ENCODE measurements at places on chromosomes 12 and 14.
A peak's percentile ranks its signal among the peaks of the same experiment; 100 is the strongest.

DNA sequence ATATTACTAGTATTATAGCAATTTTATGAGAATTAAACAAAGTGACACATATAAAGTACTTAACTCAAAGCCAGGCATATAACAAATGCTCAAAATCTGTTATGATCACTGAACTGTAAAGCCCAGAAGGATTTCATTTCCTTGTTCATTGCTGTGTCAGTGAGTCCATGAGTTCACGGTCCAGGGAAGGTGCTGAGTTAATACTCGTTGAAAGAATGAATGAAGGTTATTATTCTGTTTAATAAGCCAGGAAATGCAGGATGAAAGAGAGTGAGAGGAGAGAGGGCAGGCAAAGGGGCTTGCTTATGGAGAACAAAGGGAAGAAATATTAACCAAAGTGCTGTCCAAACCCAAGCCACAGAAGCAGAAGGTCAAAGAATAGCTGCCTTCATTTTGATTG lies 40.2 kb upstream of the NT5DC3 start:
- no peak for DNase-seq

- no peak for DNase-seq
Observed at GRCh38 chr12:49190974-49191373, 2.1 kb upstream of the TUBA1A start.

GRCh38 chr12:15494329-15495046 lies 172.2 kb downstream of the PTPRO start:
- no peak for DNase-seq

DNA sequence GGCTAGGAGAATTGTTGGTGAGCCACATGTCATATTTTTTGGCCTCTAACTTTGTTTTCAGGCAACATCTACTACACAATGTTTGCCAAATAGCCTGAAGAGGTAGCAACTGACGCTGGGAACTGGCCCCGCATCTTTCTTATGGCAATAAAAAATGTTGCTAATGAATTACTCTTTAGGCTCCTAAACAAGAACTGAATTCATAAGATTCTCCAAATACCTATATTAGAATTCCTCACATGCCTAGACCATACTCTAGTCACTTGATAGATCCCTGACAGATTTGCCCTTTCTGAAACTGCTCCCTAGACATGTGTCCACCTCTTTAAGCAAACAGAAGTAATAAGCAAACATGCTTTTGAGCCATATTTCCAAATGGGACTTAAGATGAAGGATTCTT lies 209.0 kb upstream of the ATXN7L3B start:
- no peak for DNase-seq

GRCh38 chr14:59490756-59491155 lies 6.4 kb downstream of the JKAMP start:
- DNase-seq: no peak

- no peak for DNase-seq
Observed at GRCh38 chr14:64082837-64083236, 211.3 kb downstream of the ESR2 start.

DNA sequence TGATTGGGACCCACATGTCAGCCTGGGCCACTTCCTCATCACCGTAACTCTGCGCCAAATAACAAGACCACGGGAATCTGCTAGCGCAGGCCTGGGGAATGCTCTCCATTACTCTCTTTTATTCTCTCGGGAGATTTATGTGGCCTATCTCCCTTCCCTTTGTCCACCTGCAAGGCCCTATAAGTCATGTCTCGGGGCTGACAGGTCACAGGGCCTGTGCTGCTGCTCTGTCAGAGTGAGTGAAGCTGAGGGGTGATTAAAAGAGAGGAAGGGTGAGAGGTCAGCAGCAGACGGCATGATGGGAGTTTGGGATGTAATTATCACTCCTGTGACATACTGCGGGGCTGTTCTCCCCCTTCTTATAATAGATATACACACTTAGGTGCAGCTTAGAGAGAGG lies 26.2 kb upstream of the GPATCH2L start:
- no peak for DNase-seq

- no peak for DNase-seq
Observed at GRCh38 chr12:66170606-66171005, 810 bp upstream of the TMBIM4 start.

GRCh38 chr12:49332891-49333371 lies 4.1 kb downstream of the C1QL4 start:
- no peak for DNase-seq

- no peak for DNase-seq
Observed at GRCh38 chr12:93483151-93483807, 16.0 kb downstream of the MRPL42 start.

- no peak for DNase-seq
Observed at GRCh38 chr12:115583591-115583990, 693.9 kb downstream of the MED13L start.

- DNase-seq: no peak
Observed at GRCh38 chr14:20377171-20377570, 33.7 kb downstream of the PARP2 start.

GRCh38 chr14:33972583-33973081 lies 21.8 kb upstream of the EGLN3 start:
- no peak for DNase-seq

- no peak for DNase-seq
Observed at GRCh38 chr14:54354096-54354495, 42.7 kb upstream of the CDKN3 start.

DNA sequence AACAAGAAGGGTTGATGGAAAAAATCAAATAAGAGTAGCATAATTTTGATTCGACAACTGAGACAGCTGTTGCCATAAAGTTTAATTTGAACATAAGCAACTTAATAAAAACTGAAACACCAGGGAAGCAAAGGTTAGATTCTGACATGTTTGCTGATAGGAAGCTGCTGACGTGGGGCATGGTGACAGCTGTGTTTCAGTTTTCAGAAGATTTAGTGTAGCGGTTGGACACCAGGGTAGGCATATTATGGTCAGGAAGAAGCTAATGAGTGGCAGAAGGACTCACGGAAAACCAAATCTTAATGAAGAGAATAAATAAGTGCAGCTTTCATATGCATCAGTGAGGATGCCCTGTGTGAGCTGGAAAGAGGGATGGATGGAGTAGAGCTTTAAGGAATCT lies 336.7 kb upstream of the RPL10L start:
- DNase-seq: no peak

DNA sequence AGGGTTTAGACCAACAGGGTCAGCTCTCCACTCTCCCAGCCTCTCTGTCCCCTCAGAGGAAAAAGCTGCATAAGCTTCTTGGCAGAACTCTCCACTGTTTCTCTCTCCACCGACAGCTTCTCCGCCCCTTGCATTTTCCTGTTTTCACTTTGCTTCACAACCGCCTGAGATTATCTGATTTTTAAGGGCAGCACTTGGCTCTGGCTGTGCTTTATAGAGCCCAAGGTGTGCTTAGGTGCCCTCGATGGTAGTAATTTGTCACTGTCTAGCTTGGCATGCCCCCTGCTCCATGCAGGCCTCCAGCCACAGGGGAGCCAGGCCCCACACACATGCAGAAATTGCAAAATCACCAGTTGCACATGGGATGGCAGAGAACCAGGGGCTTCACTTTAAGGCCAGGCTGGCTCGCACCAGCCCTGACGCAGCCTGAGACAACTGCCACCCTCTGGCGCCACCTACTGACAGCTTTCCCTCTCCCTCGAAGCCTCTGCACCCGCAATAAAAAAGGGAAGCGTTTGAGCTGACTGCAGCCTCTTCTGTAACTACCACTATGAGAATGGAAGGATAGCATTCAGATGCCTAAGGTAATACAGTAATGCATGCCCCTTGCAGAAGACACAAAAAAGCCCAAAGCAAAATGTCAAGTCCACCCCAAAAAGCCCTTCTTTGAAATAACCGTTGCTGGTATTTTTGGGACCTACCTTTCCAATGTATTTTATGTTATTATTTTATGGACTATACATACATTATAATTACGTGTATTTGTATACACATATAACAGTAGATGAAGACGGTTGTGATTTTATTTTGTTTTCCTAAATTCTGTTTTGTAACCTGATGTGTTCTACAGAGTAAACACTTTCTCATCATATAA lies 32.0 kb upstream of the RIMBP2 start:
- peak; percentile 43 for DNase-seq

GRCh38 chr14:75909630-75910029 lies 72.2 kb downstream of the TGFB3 start:
- no peak for DNase-seq

- no peak for DNase-seq
Observed at GRCh38 chr12:110613071-110613770, 708 bp upstream of the TCTN1 start.

DNA sequence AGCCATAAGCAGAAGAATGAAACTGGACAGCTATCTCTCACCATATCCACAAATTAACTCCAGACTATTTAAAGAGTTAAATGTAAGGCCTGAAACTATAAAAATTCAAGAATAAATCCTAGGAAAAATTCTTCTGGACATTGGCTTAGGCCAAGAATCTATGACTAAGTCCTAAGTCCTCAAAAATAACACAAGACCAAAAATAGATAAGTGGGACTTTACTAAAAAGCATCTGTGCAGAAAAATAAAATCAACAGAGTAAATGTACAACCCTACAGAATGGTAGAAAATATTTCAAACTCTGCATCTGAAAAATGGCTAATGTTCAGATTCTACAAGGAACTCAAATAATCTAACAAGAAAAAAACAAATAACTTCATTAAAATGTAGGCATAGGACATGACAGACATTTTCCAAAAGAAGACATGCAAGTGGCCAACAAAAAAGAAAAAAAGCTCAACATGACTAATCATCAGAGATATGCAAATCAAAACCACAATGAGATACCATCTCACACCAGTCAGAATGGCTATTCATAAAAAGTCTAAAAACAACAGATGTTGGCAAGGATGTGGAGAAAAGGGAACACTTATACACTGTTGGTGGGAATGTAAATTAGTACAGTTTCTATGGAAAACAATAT lies 61.0 kb upstream of the PPFIA2 start:
- no peak for DNase-seq

DNA sequence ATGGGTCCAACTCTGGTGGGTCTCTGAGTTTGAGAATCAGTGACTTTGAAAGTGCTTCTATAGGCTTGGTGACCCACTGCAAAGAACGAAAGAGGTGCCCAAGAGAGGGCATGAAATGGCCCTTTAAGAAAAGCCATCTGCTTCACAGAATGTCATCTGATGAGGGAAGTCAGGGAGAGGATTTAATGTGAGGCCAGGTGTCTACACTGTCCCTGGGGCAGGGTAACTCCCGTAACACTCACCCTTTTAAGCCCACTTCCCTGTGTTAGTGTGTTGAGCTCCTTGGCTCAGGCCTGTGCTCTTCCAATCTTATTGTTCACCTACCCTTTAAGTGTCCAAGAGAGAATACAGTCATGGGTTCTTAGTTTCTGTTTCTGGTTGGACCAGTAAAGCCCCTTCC lies 16.4 kb upstream of the SRSF5 start:
- no peak for DNase-seq

- no peak for DNase-seq
Observed at GRCh38 chr12:71949646-71950045, 11.0 kb downstream of the TPH2 start.

- no peak for DNase-seq
Observed at GRCh38 chr12:88921890-88922532, 341.7 kb upstream of the KITLG start.

DNA sequence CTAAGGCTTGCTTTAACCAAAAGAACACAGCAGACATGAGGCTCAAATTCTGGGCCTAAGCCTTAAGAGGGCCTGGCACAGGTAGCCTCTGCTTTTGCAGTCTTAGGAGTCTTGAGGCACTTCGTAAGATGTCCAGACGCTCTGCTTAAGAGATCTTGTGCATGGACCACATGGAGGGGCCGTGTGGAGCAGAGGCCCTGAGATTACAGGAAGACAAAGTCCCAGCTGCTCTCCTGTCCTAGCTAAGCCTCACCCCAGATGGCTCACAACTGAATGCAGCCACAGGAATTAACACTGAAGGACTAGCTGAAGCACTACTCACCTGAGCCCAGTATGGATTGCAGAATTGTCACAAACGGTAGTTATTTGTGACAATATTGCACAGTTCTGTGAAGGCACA lies 446.0 kb downstream of the PDZRN4 start:
- no peak for DNase-seq

DNA sequence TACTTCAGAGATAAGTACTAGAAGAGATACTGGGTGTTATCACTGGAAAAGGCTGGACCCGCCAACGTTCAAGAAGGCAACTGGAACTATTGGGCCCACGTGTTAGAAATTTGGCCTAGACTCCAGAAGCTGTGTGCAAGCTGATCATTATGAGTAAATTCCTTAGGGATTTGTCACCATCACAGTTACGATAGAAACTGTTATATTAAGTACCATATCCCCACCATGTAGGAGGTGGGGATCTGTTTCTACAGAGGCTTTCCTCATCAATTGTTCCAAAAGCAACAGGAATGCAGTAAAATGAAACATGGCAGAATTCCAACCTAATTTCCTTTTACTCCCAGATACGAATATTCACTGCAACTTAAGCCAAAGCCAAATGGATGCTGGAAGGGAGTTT lies 170.7 kb downstream of the NOVA1 start:
- DNase-seq: no peak

DNA sequence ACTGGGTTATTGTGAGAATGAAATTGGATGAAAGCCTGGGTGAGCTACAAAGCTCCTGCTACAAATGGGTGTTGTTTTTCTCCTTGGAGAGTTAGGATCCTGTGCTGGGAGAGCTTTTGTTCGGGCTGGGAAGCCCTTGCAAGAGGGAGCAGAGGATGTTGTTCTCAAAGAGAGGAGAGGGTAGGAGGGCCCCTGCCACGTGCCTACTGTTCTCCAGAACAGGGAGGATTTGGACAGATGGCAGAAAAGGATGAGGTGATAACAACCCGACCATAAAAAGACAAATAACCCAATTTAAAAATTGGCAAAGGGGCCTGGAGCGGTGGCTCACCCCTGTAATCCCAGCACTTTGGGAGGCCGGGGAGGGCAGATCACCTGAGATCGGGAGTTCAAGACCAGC lies 68.8 kb downstream of the GALNT16 start:
- no peak for DNase-seq

- no peak for DNase-seq
Observed at GRCh38 chr12:107549651-107550480, 135.7 kb upstream of the PWP1 start.

- no peak for DNase-seq
Observed at GRCh38 chr12:53098354-53098981, 1.0 kb downstream of the IGFBP6 start.

- no peak for DNase-seq
Observed at GRCh38 chr12:128743916-128744315, 79.8 kb downstream of the SLC15A4 start.

- peak; percentile 39 for DNase-seq
Observed at GRCh38 chr12:40107098-40107802, 1.4 kb upstream of the SLC2A13 start.

GRCh38 chr14:80959496-80959895 lies 4.1 kb downstream of the TSHR start:
- no peak for DNase-seq

GRCh38 chr14:30608533-30609006 lies 13.5 kb upstream of the SCFD1 start:
- no peak for DNase-seq

DNA sequence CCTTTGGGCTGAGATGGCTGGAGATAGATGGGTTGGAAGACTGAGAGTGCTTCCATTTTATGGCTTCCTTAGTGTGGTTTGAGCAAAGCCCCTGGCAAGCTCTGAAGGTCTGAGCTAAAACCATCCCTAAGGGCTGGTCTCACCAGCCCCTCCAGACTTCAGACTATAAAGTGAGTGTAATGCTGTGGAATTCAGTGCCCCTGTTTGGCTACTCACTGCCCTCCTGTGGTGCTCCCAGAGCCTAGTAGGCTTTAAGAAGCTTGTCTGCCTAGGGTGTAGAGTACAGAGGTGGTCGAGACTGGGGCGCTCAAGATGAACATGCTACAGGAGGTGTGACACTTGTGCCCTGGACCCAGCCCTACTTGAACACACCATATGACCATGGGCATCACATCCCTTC lies 246.7 kb upstream of the FKBP4 start:
- no peak for DNase-seq
